Suppressor macrophage (primary cell): ENCODE measurements at places on chromosomes 7 and 10.

- no peak for DNase-seq
Observed at GRCh38 chr10:63094405-63094804, 38.7 kb upstream of the NRBF2 start.

- no peak for DNase-seq
Observed at GRCh38 chr10:62597226-62597625, 207.3 kb upstream of the ADO start.

DNA sequence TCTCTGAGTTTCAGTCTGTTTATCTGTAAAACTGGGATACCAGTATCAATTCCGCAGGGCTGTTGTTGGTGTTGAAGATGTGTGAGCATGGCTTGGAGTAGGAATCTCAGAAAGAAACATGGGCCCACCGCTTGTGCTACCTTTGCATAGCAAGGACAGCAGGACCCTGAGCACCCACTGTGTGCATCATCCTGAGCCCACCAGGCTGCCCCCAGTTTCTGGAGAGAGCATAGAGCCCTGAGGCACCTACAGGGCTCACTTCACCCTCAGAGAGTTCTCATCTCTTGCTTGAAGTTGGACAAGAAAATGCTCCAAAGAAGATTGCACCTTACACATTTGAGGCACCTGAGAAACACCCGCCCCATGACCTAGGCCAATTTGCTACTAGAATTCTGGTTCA lies 12.9 kb downstream of the PRLHR start:
- no peak for DNase-seq

DNA sequence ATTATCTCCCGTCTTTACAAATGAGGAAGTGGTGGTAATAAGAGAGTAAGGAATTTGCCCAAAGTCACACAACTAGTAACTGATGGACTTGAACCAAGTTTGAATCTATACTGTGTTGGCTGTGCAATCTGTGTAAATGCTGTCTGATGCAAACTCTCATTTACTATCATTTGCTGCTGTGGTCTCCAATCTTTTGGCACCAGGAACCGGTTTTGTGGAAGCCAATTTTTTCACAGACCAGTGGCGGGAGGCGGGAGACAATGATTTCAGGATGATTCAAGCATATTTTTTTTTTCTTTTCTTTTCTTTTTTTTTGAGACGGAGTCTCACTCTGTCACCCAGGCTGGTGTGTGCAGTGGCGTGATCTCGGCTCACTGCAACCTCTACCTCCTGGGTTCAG lies 450.0 kb upstream of the FZD8 start:
- no peak for DNase-seq

DNA sequence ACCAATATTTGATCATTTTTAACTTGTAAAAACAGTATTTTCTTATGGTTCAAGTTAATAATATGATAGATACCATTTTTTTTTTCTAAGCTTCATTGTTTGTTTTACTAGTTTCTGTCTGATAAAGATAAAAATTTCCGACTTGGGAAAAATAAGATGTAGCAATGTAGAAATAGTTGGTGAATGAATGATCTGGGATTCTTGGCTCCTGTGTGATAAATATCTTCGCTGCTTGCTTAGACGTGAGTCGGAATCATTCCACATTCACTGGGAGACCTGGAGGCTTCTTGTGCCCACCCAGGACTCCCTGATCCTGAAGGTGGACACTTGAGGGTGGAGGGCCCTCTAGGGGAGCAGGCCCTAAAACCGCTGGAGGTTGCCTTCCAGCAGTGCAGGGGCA lies 47.9 kb downstream of the EXOC4 start:
- no peak for DNase-seq
